ENCODE measurements at places on chromosomes 3 and 15.

DNA sequence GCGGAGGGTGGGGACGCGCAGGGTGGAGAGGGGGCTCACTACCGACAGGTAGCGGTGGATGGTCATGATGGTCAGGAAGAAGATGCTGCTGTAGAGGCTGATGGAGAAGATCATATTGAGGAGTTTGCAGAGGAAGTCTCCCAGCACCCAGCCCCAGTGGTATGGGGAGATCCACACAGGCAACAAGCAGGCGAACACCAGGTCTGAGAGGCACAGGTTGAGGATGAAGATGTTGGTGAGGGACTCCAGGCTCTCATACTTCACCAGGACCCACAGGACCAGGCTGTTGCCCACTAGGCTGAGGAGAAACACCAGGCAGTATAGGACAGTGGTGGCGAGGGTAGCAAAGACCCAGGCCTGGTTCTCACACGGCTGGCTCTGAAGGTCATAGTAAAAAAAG, 5.8 kb downstream of the XCR1 start:
- DNase-seq = no peak

DNA sequence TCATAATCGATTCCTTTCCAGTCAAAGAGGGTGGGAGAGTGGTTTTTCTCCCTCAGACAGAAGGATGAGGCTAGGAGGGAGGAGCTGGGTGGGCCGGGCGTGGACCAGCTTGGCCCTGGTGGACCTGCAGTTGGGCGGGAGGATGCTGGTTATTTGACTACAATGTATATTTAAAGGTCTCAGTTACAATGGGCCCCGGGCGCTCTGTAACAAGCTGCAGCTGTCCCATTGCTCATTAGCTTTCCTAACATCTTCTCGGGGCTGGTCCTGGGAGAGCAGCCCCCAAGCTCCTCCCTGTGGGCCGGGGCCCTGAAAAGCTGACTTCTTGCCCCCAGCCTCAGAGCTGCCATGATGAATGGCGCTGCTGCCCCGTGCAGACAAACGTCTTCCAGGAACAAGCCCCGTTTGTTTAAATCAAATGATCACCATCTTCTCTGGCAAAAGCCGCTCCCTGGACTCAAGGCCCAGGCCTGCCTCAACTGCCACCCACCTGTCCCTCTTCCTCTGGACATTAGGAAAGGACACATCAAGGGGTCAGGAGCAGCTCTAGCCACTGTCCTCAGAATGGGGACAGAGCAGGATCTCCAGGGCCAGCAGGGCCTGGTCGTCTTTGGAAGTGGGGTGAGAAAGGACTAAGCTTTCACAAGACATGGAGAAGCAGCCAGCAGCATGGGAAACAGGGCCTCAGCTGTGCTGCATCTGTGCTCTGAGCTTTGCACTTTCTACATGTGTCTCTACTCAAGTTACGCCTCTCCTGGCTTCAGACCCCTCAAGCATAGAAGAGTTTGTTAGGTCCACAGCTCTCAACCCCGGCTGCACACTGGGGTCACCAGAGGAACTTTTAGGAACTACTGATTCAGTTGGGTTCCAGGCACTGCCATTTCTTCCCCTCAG, 38.6 kb downstream of the MAGEF1 start:
- no peak for DNase-seq

DNA sequence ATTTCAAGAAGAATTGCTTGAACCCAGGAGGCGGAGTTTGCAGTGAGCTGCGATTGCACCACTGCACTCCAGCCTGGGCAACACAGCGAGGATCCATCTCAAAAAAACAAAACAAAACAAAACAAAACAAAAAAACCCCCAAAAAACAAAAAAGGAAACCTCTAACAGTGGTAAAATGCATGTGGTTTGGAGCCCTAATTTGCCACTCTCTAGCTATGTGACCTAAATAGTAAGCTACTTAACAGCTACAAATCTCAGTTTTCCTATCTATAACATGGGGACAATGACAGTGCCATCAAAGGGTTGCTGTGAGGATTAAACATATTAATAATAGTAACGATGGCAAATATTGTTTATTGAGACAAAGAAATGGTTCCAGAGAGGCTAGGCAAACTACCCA, 119.4 kb upstream of the LMOD3 start:
- no peak for DNase-seq

- no peak for DNase-seq
These were observed 9.5 kb upstream of the SLC6A6 start for GRCh38 chr3:14392803-14393319.

GRCh38 chr15:63194880-63195568, 5.6 kb downstream of the RAB8B start:
- no peak for DNase-seq

GRCh38 chr3:169071003-169071402, 592.5 kb downstream of the MECOM start:
- no peak for DNase-seq

DNA sequence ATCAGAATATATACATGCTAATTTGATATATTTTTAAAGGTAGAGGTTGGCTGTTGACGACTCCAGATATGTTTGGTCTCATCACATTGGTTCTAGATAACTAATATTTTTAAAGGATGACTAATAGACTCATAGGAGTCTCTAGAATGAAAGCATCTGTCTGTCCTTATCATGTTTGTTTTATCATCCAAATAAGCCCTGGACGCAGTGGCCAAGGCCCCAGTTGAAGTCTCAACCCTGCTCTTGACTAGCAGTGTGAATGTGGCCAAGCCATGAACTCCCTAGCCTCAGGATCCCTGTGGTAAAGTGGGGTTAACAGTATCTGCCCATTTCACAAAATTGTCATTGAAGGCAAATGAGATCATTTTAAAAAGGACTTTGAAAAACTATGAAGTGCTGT, 53.6 kb downstream of the ABHD2 start:
- no peak for DNase-seq

- no peak for DNase-seq
These were observed 273.8 kb upstream of the DCBLD2 start for GRCh38 chr3:99175276-99175812.

DNA sequence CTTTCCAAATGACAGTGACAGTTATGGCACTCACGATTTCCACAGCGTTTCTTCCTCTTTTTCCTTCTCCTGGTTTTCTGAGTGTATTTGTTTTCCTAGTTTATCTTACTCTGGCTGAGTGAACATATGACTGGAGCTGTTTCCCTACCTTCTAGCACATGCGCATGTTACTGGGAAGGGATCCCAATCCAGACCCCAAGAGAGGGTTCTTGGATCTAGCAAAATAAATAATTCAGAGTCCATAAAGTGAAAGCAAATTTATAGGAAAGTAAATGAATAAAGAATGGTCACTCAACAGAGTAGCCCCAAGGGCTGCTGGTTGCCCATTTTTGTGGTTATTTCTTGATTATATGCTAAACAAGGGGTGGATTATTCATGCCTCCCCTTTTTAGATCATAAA, 23.8 kb downstream of the METTL6 start:
- DNase-seq = no peak

DNA sequence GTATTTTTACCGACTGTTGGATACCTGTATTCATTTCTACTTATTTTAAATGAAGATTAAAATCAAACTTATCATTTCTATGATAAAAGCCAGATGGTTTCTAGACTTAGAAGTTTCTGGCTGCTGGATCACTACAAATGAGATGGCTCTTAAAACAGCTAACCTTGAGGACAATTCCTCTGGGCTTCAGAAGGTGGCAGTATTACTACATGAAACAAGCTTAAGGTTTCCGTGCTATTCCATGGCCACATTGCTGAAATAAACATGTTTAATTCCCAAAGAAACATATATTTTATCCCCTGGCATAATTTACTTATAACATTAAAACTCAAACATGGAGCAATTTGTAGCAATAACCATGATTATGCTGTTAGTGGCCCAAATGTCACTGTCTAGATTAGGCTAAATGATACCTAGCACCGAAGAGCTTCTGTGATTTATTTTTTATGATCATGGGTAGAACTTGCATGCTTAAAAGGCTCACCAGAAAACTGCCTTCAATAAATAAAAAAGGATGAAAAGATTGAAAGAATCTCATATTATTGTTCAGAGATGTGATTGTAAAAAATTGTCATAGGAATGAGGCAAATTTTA, 204.0 kb upstream of the NANOGP8 start:
- no peak for DNase-seq

DNA sequence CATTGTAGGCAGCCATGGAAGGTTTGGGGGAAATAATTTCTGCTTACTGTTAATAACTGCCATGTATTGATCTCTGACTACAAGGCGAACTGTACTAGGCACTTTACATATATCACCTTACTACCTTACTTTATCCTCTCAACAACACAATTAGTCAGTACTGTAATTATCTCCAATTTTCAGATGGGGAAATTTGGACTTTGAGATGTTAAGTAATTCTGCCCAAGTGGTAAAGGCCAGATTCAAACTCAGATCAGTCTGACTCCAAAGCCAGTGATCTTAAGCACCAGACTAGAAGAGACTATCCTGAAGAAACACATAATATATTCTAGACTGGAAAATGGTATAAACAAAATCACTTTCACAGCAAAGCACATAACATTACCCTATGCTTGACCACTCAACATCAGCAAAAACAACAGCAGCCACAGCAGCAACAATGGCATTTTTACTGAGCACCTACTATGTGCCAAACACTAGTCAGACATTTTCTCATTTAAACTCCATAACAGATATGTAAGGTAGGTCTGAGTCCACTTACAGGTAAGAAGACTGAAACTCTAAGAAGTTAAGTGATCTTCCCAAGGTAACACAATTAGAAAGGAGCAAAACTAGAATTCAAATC, 13.1 kb downstream of the MTHFS start:
- DNase-seq = no peak

GRCh38 chr3:149623824-149624223, 34.0 kb downstream of the WWTR1 start:
- no peak for DNase-seq

GRCh38 chr15:76815421-76815820, 89.7 kb downstream of the SCAPER start:
- no peak for DNase-seq

DNA sequence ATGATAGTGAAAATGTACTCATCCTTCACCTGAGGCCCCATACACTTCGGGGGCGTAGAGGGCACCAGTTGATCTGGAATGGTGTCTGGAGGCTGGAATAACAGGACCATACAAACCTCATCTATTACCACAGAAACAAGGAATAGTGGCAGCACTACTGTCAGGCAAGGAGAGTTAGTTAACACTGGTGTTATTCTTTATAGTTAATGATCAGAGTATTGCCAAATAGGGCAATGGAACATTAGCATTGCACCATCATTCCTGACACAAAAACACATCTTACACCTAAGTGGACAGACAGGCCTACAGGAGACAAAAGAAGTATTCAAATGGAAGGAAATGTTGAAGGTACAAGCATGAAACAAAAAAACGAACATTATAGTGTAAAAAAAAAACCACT, 137.0 kb upstream of the UBP1 start:
- DNase-seq = no peak

- no peak for DNase-seq
These were observed 46.8 kb upstream of the ZCWPW2 start for GRCh38 chr3:28301688-28302087.

DNA sequence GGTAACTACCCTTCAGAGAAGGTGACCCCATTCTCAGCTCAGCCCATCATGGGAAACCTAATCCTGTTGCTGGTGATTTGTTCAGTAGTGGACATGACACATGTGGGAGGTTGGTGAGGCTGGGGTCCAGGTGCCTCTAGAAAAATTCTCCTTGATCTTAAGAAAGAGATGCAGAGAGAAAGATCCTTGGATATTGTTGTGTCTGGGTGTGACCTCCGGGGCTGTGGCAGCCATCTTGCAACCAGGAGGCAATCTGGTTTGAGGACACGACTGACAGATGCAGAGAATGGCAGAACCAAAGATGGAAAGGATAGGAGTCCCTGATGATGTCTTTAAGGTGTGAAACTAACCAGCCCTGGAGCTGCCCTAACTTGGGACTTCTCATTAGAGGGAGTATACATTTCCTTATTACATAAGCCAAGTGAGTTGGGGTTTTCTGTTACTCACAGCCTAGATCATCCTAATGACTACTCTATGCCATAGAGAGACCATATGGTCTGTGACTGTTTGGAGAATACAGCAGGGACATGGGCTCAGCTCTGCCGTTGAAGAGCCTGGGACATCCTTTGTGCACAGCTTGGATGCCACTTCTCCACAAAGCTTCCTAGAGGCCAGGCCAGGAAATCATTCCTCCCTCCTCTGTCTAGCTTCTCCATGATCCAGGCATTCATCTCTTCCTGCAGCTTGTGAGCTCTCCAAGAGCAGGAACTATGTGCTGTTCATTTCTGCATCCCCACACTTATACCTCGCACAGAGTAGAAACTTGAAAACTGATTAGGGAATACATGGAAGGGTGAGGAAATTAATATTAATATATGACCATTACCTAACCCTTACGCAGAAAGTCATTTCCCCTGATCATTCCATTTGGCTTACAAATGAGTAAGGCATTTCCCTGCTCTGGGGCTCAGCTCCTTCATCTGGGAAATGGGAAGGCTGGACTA, 45.9 kb downstream of the HRH1 start:
- no peak for DNase-seq

- DNase-seq = no peak
These were observed 62.5 kb downstream of the CBLB start for GRCh38 chr3:105806359-105806758.

- DNase-seq = no peak
These were observed 14.4 kb upstream of the C3orf80 start for GRCh38 chr3:160210799-160211221.

- DNase-seq = no peak
These were observed 23.4 kb downstream of the DZIP1L start for GRCh38 chr3:138092023-138092422.

GRCh38 chr3:110343376-110343775, 728.2 kb upstream of the NECTIN3 start:
- DNase-seq = no peak

DNA sequence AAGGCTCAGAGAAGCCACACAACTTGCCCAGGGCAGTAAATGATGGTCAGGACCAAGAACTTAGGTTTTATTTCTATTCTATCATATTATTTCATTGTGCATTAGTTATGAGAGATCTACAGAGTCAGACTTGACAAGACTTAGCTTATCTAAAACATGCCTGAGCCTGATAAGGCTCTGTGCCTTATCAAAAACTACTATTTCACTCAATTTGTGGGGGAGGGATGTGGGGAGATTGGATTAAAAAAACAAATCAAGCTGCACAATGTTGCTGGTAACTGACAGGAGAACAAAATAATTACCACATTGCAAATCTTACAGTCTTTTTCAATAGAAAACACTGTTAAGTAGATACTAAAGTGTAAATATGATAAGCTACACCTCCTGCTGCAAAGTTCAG, 16.0 kb downstream of the HACD2 start:
- no peak for DNase-seq

GRCh38 chr3:14238356-14238755, 59.7 kb downstream of the LSM3 start:
- DNase-seq = no peak

- no peak for DNase-seq
These were observed 58.5 kb downstream of the GRIP2 start for GRCh38 chr3:14481646-14482036.

DNA sequence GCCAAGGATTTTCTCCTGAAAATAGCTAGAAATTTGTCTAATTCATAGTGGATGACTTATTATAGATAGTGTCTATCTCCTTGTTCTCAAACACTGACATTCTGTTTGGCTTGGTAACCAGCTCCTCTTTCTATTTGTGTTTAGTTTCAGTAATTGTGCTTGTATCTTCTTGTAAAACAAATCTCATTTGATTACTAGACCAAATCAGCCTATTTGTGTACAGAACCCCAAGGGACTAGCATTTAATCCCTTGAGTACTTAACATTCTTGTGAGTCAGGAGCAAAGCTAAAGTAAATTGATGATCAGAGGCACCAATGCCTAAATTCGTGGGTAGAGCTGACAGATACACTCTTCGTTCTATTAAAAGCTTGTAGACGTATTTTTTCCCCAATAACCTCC, 306.5 kb upstream of the SLITRK3 start:
- no peak for DNase-seq

- DNase-seq = no peak
These were observed 50.1 kb downstream of the C3orf20 start for GRCh38 chr3:14725013-14725412.

All from stimulated activated CD4-positive, alpha-beta T cell treated with anti-CD3 and anti-CD28 coated beads, Interleukin-15, amount 100 ng/mL, for 1 hour (primary cell).